ENCODE measurements at places on chromosomes 4 and X. TPM values are rescaled to one million over a fixed set of nuclear protein-coding genes. Genes with fewer than 3 reads are reported as not detected.

The CCNA2 gene
- total RNA-seq: 0.73 TPM

The STARD8 gene
- total RNA-seq: 2.0 TPM

The SOWAHD gene
- 0.42 TPM for total RNA-seq

The SLC25A4 gene
- total RNA-seq: 2.1 TPM

The PABPC1L2A gene
- total RNA-seq: not detected

The GLUD2 gene
- 0.84 TPM for total RNA-seq

Measured in mononuclear cell (primary cell).